H9 (cell line): ENCODE measurements at places on chromosomes 4 and X.

DNA sequence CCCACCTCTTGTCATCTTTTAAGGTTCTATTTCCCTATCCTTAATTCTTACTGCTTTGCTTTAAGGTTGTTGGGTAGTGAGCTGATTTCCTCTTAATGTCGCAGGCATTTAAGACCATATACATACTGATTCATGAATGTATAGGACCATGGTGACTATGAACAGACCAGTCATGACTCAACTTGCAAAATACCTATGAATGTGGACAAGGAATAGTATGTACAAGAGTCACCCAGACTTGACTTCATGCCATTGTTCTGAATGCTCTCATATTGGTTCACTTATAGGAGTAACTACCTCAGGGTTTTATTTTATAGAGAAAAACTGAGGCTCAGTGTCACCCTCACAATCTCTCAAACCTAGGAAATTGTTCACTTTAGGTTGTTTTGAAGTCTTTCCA is 44.3 kb downstream of the CCNG2 start:
- DNase-seq: no peak

- no peak for DNase-seq
These were observed 50.4 kb downstream of the PHKA1 start for GRCh38 chrX:72663737-72664136.

- DNase-seq: no peak
These were observed 117.4 kb downstream of the TMA16 start for GRCh38 chr4:163611784-163612445.

GRCh38 chr4:80462621-80463091 is 127.1 kb downstream of the CFAP299 start:
- DNase-seq: no peak

- peak; percentile 66 for DNase-seq
These were observed 76.0 kb downstream of the INTS6L start for GRCh38 chrX:135596495-135596894.

DNA sequence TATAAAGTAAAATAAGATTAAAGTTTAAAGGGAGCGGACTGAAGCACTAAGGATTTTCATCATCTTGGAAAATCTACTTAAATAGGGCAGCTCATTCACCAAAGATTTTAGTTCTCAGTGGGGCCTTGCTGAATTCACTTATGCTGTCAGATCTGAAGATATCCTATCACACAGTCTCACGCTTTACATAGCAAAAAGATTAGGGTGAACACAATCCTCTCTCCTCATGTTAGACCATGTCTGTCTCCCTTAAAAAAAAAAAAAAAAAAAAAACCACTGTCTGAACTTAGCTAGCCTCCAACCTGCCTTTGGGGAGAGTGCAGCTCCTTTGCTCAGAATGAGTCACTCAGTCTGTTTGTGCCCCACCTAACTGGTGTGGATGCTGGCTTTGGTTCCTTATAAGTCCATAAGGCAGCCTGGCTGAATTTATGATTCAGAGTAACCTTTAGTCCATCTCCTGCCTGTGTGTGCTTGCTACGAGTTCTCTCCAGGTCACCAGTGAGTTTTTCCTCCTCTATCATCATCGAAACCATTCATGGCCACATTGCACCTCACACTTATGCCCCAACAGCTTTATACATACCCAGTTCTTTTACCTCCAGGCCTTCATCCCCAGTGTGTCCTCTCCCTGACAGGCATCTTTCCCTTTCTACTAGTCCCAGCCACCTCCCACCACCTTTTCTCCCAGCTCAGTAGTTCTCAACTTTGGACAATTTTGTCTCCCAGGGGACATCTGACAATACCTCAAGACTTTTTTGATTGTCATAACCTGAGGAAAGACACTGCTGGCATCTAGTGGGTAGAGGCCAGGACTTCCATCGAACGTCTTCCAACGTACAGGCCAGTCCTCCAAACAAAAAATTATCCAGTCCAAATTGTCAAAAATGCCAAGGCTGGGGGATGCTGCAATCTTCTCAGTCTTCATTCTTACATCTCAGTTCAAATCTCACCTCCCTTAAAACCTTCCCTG is 220.7 kb upstream of the EMCN start:
- DNase-seq: no peak

- no peak for DNase-seq
These were observed 1.5 kb upstream of the PUDP start for GRCh38 chrX:7149411-7149810.

DNA sequence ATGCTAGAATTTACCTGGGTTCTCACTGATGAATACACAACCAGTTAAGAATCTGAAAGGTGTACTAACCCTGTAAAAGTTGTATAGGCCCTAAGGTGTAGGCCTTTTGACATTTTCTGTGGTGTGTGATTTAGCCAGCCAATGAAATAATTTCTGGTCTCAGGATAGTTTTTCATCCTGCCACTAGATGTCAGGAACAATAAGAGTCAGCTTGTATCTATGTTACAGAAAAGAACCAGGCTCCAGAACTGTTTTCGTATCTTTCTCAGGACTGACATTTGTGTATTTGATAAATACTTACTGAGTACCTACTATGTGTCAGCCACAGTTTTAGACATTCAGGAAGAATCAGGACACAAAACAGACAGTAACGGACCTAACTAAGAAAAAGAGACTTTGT is 673.6 kb upstream of the TENM3 start:
- no peak for DNase-seq
